Hematopoietic multipotent progenitor cell treated with erythropoietin and hydrocortisone succinate and interleukin-3 and kit ligand, for 6 days (in vitro differentiated cells): ENCODE measurements at places on chromosomes 1 and 21.
A peak's percentile ranks its signal among the peaks of the same experiment; 100 is the strongest.

- no peak for DNase-seq
Measured at GRCh38 chr1:98452162-98452561, 209.4 kb upstream of the SNX7 start.

DNA sequence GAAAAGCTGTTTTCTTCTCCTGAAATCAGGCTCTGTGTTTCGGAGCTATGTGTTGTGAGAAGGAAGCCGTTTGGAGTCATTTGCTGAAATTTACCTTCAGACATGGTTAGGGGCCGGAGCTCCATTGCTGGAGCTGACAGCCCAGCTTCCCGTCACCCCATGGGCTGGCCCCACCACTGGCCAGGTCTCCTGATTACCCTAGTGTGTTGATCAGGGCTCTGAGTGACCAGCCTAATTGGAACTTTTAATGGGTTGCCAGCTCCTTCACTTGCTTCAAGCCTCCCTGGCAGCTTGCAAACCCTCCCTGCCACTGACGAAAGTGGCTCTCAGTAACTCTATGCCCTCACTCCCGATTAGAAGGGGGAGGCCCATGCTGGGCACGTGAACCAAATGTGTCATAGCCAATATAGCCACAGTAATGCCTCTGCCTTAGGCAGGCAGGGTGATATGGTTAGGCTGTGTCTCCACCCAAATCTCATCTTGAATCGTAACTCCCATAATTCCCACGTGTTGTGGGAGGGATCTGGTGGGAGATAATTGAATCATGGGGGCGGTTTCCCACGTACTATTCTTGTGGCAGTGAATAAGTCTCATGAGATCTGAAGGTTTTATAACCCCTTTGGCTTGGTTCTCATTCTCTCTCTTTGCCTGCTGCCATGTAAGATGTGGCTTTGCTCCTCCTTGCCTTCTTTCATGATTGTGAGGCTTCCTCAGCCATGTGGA, 224.1 kb downstream of the TRABD2B start:
- no peak for DNase-seq

DNA sequence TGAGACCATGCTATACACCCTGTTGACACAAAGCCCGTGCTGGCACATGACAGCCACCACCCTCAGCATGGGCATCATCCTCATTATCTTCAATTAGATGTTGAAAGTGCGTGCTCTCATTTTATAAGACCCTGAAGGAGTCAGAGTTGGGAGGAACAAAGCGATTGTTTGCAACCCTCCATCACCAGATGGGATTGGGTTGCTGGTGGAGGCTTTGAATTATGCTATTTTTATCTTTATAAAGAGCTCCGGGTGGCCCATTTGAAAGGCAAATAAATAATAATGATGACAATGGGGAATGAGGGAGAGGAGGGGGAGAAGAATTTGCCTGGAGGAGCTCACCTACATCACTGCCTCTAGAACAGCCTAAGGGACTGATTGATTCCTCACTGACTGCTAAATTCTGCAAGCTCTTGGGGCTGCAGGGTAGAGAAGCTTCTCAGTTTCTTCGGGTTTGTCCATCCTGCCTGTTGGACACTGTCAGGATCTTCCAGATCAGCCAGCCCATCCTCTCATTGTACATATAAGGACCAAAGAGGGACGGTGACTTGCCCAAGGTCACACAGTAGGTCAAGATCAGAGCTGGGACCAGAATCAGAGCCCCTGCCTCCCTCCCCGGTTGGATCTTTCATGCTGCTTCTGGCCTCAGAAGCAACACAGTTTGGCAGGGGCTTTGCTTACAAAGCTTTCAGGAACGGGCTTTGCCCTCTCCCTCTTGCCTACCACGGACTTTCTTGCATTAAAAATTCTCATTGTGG, 130.9 kb upstream of the ZBTB40 start:
- DNase-seq = no peak

GRCh38 chr1:106721790-106722189, 334.7 kb upstream of the PRMT6 start:
- no peak for DNase-seq

DNA sequence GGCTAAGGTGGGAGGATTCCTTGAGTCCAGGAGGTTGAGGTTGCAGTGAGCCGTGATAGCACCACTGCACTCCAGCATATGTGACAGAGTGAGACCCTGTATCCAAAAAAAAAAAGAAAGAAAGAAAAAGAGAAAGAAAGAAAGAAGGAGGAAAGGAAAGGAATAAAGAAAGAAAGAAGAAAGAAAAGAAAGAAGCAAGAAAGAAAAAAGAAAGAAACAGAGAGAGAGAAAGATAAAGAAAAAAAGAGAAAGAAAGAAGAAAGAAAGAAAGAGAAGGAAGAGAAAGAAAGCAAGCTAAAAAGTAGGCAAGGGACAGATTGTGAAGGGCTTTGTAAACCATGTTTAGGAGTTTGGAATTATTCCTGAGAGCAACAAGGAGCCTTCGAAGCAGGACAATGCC, 80.1 kb downstream of the MAB21L3 start:
- DNase-seq = no peak

- peak; percentile 37 for DNase-seq
Measured at GRCh38 chr1:9181990-9182783, 52.4 kb upstream of the H6PD start.

GRCh38 chr1:15156807-15157380, 3.3 kb downstream of the TMEM51 start:
- DNase-seq = no peak

- no peak for DNase-seq
Measured at GRCh38 chr1:22914633-22915217, 57.9 kb downstream of the LACTBL1 start.
